ENCODE measurements at places on chromosomes 6 and 20.

DNA sequence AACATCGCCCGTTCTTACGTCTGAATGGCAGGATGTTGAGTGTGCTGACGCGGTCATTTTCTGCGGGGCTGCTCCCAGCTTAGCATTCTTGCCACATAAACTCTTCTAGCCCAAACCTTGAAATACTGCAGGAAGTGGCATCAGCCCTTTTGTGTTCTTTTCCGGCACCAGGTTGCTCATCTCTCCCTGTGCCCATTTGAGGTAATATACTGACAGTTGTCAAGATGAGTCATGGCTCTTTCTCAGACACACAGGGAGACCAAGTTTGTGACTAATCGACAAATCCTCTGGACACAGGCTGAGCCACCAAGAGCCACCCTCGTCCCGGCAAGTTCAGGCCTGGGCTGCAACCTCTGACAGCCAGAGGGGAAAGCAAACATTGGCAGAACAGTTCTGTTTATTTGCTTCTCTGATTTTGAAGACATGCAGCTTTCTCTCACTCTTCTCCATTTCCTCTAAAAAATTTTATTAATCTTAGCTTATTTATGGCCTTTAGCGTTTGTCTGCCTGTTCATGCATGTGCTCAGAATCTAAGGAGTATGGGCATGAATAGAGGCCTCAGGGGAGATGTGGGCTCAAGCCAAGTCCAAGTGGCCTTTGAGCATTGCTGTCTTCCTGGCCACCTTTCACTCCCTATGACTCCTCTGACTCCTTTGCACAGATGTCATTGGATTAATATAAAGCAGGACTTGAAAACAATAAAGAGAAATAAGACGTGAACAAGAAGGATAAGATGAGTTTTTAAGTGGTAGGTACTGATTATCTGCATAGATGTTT is 328.2 kb upstream of the JAG1 start:
- no peak for DNase-seq

DNA sequence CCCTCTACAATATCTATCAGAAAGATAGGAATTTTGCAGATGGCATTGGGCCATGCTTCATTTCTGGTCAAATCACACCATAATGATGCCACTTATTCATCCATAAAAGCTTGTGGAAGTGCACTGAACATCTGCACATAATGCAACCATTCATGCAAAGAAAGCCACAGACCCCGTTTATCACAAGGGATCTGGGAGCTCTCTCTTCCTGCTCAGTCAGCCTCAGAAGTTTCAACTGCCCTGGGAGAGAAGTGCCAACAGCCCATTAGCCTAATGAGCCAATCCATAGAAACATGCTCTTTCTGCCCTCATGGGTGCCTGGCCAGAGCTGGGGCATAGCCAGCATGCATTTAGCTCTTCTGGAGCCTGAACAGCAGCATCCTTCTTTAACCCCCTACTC is 85.8 kb downstream of the SLC35F1 start:
- no peak for DNase-seq

- no peak for DNase-seq
Measured at GRCh38 chr6:53235508-53235907, 86.9 kb upstream of the GCM1 start.

- no peak for DNase-seq
Measured at GRCh38 chr6:169224185-169224695, 29.4 kb downstream of the THBS2 start.

- no peak for DNase-seq
Measured at GRCh38 chr6:51060262-51060762, 241.6 kb downstream of the TFAP2B start.

GRCh38 chr6:144053601-144054000 is 41.8 kb downstream of the SF3B5 start:
- no peak for DNase-seq

GRCh38 chr20:957544-957943 is 41.4 kb upstream of the ANGPT4 start:
- no peak for DNase-seq

DNA sequence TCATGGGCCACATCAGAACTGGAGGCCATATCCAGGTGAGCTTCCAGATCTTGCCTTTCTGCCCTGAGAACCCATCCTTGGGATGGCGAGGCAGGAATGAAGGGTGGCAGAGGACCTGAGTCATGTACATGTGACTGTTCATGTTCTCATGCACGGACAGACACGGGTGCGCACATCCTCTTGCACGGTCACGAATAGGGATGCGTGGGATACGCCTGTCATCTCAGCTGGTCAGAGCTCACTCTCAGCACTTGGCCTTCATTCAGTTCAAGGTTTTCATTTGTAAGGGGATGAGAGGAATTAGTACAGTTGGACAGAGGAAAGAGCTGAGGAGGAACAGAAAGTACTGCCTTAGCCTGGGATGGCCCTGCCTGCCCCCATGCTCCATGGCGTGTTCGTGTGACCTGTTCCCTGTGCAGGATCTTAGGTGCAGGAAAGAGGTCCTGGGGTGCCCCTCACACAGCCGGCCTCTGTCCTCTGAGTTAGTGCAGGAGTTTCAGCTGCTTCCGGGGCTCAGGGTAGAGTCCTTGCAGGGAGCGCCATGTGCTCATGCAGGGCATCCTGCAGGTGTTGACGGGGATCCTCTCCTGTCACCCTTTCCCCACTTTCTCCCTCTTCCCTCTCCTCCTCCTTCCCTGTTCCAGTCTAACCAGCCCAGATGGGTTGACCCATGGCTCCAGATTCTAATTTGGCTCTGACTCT is 173.4 kb downstream of the DTNBP1 start:
- no peak for DNase-seq

DNA sequence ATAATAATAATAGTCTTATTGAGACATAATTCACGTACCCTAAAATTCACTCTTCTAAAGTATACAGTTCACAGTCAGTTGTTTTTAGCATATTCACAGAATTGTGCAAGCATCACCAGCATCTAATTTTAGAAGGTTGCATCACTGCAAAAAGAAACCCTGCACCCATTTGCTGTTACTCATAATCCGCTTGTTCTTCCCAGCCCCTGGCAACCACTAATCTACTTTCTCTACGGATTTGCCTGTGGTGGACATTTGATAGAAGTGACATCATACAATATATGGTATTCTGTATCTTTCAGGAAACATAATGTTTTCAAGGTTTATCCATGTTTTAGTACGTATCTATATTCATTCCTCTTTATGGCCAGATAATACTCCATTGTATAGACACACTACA is 41.5 kb upstream of the FAM184A start:
- DNase-seq = no peak

- DNase-seq = no peak
Measured at GRCh38 chr6:19303383-19303782, 533.8 kb upstream of the ID4 start.

DNA sequence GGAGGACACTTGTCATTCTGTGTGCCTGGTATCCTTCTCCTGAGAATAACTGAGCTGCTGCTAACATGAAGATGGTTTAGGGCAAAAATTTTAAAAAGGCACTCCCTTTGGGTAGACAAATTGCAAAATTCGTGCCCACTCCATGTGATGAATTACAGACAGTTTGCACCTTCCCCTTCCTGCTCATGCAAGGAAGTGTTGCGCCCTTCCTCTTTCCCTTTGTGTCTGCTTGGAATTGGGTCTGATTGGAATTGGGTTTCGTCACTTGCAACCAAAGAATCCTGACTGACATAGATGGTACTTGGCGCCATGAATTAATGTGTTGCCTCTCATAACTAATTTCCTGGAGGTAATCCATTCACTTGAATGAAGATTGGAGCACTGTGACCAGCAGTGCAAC is 62.3 kb upstream of the SHLD1 start:
- DNase-seq = no peak

Measured in hematopoietic multipotent progenitor cell treated with erythropoietin and hydrocortisone succinate and interleukin-3 and kit ligand, for 15 days (in vitro differentiated cells).